ENCODE measurements at places on chromosomes 6 and 20.

GRCh38 chr6:134176264-134176975 lies 124.0 kb upstream of the SLC2A12 start:
- DNase-seq = no peak

DNA sequence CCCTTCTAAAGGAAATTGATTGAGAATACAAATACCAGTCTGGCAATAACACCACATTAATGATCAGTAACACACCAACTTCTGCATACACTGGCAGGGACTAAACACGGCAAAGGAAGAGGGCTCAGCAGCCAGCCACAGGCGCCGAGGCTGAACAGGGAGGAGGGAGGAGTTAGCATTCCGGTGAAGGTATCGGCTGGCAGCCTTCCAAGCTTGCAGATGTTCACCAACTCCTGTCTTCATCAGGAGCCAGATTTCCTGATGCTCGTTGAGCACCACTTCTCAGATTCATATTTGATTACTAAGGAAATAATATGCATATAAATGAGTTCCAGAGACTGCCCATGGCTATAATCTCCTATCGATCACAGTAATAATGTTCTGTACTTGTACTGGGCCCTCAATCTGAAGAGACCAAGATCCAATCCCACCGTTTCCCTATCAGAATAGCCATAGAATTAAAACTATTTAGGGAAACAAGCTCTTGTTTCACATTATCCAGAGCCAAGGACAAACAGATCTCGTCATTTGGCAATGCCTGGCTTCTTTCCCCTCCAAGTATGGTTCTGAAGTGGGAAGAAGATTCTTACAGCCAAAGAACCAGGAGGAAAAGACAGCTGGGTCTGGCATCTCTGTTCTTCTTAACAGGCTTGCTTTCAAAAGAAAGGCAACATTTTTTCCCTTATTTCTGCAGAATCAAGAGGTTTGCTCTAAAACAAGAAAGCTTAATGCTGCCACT lies 42.2 kb downstream of the GFOD1 start:
- DNase-seq = no peak

DNA sequence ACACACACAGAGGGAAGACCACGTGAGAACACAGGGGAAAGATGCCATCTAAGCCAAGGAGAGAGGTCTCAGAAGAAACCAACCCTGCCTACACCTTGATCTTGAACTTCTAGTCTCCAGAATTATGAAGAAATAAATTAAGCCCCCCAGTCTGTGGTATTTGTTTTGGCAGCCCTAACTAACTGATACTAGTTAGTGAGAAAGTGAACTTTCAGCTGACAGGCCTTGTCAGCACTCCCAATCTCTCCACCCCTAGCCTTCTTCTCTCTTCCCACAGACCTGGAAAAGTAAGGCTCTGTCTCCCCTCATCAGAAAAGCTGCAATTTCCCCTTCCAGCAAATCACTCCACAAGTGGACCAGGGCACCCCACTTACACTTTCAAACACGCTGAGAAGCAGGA lies 108.6 kb upstream of the CDYL start:
- no peak for DNase-seq

DNA sequence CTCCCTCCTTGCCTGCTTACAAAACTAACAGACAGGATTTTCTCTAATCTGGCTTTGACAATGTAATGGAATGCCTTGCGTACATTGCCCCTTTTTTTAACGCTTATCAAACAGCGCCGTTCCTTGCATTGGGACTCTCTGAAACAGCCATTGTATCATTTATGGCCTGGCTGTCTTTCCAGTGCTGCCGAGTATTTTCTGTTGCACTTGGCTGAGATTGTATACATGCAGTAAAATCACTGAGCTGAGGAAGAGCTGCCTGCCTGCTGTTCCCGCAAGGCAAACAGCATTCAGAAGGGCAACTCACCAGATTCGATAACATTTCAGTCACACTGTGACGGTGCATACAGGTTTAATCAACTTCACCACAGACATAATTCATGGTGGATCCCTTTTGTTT lies 106.0 kb downstream of the SH3BGRL2 start:
- no peak for DNase-seq

DNA sequence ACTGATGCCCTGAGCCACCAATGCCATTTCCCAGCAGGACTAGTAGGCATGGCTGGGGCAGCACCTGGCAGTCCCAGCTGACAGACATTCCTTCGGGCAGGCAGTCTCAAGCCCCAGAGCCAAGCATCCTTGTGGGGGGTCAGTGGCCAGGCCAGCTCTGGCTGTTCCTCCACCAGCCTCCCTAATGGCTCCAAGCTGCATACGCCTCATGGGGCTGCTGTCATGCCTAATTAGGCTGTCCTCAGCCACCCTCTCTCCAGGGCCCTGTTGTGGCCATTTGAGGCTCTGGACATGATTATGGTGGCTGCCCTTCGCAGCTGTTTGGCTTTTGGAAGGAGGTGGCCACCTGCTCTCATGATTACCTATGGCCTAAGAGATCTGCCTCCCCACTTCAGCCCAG lies 79.4 kb downstream of the DLGAP4 start:
- DNase-seq = no peak

DNA sequence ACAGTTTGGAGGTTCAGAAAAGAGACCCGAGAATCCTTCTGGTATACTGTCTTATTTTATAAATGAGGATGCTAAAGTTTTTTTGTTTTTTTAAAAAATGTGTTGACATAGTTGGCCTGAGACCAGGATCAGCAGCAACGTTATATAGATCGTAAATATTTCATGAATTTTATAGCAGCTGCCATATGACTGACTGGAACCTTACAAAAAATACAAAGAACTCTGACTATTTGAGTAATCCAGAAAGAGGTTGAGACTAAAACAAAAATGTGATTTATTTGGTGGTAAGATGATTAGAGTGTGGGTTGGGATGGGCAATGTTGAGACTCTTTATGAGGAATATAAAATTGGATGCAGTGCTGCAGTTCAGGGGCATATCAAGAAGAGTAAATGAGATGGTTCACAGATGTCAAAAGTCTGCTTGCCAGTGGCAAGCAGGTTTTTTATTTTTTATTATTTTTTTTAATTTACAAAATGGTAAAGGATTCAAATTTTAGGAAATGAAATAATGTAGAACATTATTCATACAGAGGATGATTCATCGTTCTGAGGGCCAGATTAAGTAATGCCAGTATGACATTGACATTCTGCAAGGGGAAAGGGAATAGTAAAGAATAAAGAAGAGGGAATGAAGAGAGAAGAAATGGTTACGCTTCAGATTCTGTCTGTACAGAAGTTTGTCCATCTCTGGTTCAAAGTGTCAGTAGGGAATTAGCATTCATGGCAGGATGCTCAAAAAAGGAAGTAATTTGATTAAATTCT lies 58.5 kb downstream of the SCAF8 start:
- DNase-seq = no peak

GRCh38 chr20:64130271-64130670 lies 22.9 kb upstream of the NPBWR2 start:
- no peak for DNase-seq

- DNase-seq = no peak
Measured at GRCh38 chr20:1509237-1509636, 18.0 kb upstream of the SIRPB2 start.

- DNase-seq = no peak
Measured at GRCh38 chr6:170190046-170190445, 100.8 kb downstream of the DLL1 start.

GRCh38 chr6:129936329-129937165 lies 75.4 kb upstream of the TMEM244 start:
- peak; percentile 5 for DNase-seq

- no peak for DNase-seq
Measured at GRCh38 chr20:43448748-43449535, 8.8 kb upstream of the SRSF6 start.

DNA sequence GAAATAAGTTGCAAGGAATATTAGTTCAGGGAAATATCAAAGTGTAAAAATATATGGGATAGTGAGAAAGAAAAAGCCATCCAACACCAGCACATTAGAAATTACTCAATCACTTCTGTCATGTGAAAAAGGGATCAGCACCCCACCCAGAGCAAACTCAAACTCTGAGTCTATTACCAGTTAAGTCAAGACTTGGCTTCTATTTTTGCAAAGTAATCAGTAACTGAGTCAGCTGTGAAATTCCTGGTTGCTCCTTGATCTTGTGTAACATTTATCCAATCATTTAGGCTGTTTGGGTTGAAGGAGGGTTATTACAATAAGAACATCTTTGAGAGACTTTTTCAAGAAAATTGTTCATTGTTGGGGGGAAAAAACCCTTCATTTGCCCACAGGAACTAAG lies 51.2 kb downstream of the SLC22A23 start:
- DNase-seq = no peak

DNA sequence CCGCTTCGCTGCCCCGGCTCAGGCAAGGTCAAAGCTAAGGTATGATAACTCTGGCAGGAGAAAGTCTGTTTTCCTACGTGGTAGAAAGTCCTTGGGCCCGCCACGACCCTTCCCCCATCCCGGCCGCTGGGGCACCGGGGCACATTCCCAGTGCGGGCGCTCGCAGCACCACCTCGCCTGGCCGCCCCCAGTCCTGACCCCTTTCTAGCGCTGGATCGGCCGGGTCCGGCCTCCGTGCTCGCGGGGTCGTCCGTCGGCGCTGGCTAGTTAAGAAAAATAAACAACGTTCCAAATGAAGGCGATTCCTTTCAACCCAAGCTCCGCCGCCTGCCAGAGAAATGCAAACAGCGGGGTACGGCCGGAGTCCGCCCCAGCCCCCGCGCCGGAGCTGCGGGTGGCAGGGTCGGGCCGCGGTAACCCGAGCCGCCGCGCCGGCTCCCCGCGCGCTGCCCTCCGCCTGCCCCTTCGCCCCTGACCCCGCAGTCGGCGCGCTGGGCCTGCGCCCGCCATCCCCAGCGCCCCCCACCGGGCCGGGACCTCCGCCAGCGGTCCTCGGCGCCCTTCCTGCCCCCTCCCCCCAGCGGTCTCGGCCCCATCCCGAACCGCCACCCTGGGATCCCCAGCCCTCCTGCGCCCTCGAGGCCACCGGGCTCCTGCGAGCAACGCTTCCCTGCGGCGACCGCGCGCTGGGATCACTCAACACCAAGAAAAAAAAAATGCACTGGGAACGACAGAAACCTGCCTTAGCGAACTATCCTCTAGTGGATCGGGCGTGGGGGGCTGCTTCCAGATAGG lies 37.6 kb downstream of the NCR2 start:
- DNase-seq = no peak

- DNase-seq = no peak
Measured at GRCh38 chr6:20952699-20953474, 418.6 kb downstream of the CDKAL1 start.

- no peak for DNase-seq
Measured at GRCh38 chr6:134539865-134540323, 222.0 kb upstream of the SGK1 start.

DNA sequence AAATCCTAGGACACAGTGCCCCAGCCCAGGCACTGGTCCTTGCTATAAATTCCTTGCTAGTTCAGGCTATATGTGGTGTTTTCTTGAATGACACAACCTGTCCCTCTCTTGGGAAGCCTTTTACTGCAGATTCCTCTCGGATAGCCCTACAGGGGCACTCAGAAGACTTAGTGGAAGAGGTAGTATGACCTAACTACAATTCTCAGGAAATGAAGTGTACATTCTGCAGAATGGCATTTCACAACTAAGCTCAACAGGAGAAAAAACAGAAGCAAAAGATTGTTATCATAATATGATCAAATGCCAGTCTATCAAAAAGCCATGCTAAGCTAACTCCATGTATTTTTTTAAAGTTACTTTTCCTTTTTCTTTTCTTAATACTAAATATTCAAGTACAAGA lies 66.3 kb upstream of the FBXL4 start:
- DNase-seq = no peak

- no peak for DNase-seq
Measured at GRCh38 chr20:53782612-53783246, 189.1 kb upstream of the ZNF217 start.

GRCh38 chr6:3204921-3205320 lies 22.5 kb downstream of the TUBB2B start:
- no peak for DNase-seq

DNA sequence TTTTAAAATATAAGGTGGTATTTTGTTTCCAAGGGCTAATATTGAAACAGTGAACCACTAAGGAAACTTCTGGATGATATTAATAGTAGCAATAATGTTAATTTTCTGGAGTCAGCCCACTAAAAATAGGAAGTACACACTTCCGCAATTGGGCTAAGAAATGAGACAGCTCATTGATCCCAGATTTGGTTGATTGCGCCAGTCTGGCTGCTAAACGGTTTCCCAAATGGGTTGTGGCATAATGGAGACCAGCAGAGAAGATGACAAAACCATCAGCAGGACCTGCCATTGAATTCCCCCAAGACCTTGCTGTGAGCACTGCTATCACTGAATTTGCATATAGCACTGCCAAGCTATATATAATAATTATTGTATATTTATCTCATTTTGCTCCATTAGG lies 71.2 kb upstream of the SGK1 start:
- no peak for DNase-seq

- no peak for DNase-seq
Measured at GRCh38 chr6:31829633-31830283, 2.2 kb downstream of the HSPA1B start.

DNA sequence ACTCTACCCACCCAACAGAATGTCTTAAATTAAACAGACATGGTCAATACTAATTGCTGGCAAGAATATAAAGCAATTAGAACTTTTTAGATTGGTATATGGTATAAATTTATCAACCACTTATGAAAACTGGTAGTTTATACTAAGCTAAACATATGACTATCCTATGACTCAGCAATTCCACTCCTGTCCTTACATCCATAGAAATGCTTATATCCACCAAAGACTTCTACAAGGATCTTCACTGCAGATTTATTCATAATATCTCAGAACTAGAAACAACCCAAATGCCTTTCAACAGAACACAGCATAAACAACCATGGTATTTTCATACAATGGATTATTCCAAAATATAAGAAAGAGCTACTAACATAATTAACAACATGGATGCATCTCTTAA lies 4.6 kb downstream of the ZNF184 start:
- DNase-seq = no peak

- DNase-seq = peak; percentile 47
Measured at GRCh38 chr6:24935366-24936152, at the start of gene RIPOR2. RIPOR2 (minus strand) TSS chr6:24935960; CDS start chr6:24935898, 62 bp downstream.

DNA sequence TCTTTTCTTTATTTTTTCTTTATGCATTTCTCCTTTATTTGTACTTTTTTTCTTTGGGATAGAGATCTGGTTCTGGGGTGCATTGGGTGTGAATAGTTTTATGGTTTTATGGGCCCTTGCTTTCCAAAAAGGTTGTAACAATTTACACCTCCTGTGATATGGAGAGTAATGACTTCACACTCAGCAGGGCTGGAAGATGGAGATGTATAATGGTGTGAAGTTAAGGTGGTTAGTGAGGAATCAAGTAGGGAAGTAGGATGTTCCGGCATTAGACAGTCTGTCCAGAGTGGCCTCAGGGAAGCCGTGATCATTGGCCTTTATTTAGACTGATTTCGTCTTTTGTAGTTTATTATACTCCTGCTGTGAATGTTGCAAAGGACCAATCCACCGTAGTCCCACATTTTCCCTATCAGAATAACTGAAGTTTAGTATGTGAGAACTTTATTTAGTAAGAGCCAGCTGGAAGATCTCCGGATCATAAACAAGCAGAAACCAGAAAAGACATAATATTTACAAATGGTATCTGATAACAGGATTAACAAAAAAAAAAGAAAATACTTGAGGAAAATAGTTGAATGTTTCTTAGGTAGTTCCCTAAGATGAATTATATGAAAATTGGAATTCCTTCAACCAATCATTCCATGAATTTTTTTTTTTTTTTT lies 255.5 kb downstream of the TBC1D7 start:
- DNase-seq = no peak

GRCh38 chr6:145309842-145310535 lies 425.3 kb downstream of the EPM2A start:
- no peak for DNase-seq

- DNase-seq = no peak
Measured at GRCh38 chr6:110017946-110018345, 39.8 kb downstream of the GPR6 start.

- DNase-seq = no peak
Measured at GRCh38 chr6:129317931-129318820, 391.8 kb downstream of the ARHGAP18 start.
